AG09309 (cell line): ENCODE measurements at places on chromosomes 2 and 18.

DNA sequence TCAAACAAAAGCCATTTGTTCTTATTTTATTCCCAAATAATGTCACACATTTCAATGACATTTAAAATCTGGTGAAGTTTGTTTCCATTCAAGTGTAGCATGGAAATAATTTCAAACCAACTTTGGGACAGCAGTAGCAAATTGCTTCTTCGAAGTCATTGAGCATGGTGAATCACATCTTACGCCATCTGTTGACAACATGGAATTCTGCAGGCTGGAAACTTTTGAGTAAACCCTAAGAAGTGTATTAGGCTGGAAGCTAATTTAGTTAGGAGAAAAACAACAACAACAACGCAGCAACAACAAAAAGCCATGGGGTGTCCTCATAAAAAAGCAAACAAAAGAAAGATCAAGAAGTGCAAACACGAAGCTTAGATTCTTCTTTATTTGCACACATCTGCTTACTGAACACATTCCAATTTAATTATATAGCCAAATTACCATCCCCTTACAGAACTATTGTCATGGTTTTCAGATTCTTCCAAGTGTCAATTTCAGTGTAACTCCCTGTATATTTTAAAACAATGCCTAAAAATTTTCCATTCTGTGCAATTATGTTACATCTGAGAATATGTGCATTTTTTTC is 659.0 kb upstream of the CDH7 start:
- no peak for DNase-seq

DNA sequence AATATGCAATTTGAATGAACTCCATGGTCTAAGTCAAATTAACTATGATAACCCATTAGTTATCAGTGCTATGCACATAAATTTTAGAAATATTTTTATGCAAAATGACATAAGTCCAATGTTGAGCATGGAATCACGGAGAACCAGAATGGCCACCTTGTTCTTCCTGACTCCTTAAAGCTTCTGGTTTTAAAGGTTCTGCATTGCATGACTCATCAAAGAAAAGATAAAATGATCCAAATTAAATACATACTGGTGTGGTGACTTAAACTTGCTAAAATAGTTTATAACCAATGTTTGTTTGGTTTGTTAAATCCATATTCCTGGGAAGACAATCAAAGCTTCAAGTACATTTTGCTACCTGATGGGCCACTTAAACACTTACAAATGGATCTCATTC is 1146.9 kb upstream of the NRXN1 start:
- no peak for DNase-seq

GRCh38 chr2:45004562-45005191 is 4.6 kb downstream of the SIX2 start:
- no peak for DNase-seq

GRCh38 chr18:51686590-51686989 is 489.1 kb upstream of the MEX3C start:
- DNase-seq: no peak

GRCh38 chr2:125386074-125386473 is 1269.9 kb upstream of the GYPC start:
- DNase-seq: no peak

- no peak for DNase-seq
These were observed 405.2 kb downstream of the NCKAP5 start for GRCh38 chr2:133163111-133163510.

GRCh38 chr2:232454630-232455029 is 1.3 kb upstream of the ALPI start:
- no peak for DNase-seq

DNA sequence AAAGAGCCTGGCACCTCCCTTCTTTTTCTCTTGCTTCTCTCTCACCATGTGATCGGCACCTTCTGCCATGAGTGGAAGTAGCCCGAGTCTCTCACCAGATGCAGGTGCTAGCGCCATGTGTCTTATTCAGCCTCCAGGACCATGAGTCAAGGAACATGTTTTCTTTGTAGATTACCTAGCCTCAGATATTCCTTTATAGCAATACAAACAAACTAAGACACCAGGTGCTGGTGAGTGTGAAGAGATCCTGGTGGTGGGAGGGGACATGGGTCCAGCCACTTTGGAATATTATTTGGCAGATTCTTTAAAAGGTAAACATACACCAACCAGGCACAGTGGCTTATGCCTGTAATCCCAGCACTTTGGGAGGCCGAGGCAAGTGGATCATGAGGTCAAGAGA is 5.9 kb upstream of the USP40 start:
- DNase-seq: no peak

- no peak for DNase-seq
These were observed 13.8 kb downstream of the CYP26B1 start for GRCh38 chr2:72133721-72134407.

DNA sequence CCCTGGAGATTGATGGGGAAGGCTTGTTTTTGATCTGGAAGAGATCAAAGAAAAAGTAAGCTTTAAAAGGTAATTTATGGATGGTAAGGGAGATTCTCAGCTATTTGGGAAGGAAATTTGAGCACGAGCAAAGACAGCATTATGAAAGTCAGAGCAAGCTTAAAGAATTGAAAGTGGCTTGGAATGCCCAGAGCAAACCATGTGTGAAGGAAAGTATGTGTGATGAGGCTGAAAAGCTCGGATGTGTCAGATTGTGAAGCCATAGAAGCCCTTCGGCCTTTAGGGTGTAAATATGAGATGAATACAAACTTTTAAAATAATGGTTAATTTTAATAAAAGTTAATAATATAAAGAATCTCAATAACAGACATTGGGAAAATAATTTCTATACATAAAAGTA is 377.4 kb upstream of the DSEL start:
- no peak for DNase-seq

- DNase-seq: no peak
These were observed 40.1 kb downstream of the NDUFAF7 start for GRCh38 chr2:37271376-37272067.

DNA sequence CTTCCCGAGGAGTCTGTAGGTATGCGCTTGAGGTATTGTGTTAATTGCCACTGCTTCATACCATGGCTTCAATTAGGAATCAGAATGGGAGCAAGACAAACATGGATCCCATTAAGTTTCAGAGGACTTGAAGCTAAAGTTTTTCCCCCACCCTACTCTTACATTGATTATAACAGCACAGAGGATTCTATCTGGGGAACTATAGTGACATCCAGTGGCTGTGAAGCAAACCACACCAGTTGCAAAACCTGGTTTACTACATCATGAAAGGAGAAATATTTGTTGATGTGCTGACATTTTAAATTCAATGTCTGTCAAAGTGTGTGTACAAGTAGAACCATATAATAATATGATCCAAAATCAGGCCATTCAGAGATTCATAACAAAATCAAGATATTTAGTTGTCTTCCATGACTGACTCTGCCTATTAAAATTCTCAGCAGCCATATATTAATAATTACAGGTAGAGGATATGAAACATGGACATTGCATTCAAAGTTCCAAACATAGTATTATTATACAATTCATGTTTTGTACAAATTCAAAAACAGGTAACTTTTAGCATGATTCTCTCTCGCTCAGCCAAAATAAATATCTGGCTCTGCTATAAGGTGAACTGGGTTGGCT is 82.9 kb downstream of the GRB14 start:
- DNase-seq: peak; percentile 5

DNA sequence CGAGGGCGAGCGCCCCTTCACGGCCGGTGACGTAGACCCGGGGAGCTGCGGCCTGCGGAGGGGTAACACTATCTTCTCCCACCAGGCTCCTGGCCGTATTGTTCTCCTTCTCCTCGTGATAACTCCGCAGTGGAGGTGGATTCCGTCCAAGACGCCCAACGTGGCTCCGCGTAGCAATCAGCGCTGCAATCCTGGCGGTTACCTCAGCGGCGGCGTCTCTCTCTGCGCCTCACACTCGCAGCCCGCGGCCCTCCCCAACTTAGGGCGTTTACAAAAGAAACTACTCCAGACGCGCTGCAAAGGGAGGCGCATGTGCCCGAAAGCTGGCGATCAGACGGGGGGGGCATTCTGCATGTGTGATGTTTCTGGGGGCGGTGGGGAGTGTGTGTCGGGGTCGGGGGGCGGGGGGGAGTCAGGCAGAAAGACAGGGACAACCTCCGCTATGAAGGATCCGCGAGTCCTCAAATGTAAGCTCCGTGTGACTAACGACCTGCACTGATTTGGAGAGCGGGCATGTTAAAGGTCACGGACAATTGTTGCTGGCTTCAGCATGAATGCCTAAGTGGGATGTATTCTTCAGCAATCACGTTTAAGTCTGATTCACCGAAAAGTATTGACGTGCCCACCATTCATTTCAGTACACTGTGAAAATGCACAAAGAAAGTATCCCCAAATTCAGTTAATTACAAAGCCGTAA is 1.3 kb upstream of the ZNF516 start:
- no peak for DNase-seq
